GM06990 (cell line): ENCODE measurements at places on chromosomes 1 and 21.

GRCh38 chr1:2050793-2051682 is 827 bp downstream of the PRKCZ start:
- no peak for DNase-seq

DNA sequence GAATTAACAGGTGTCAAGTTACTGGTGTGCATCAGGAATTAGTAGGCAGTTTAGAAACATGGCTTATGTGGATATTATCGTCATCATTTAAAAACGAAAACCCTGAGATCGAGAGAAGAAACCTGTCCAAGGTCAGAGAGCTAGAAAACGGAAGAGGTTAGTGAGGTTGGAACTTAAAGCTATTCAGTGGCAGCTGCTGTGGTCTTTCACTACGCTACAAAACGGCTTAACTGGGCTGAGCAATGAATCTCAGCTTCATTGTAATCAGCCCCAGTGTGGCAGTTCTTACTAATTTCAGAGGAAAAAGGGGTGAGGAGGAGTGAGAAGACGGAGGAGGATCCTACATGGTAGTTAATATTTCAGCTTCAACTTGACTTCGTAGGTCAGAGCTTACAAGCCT is 77.9 kb downstream of the DAB1 start:
- DNase-seq: no peak

DNA sequence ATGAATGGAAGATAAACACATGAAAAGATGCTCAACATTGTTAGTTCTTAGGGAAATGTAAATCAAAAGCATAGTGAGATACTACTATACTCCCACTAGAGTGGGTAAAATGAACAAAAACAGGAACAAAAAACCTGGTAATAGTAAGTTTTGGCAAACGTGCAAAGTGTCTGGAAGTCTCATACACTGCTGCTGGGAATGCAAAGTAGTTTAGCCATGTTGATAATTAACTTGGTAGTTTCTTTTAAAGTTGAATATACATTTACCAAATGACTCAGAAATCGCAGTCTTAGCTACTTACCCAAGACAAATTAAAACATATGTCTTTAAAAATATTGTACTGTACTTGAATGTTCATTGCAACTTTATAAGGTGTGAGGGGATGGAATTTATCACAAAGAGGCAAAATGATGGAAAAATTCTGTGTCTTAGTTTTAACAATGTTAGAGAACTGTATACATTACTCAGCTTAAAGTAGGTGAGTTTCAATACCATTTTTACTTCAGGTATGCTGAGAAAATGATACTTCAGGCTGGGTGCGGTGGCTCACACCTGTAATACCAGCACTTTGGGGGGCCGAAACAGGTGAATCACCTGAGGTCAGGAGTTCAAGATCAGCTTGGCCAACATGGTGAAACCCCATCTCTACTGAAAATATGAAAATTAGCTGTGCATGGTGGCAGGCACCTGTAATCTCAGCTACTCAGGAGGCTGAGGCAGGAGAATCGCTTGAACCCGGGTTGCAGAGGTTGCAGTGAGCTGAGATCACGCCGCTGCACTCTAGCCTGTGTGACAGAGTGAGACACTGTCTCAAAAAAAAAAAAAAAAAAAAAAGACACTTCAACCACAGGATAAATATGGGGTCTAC is 102.3 kb downstream of the PDE4B start:
- DNase-seq: no peak

DNA sequence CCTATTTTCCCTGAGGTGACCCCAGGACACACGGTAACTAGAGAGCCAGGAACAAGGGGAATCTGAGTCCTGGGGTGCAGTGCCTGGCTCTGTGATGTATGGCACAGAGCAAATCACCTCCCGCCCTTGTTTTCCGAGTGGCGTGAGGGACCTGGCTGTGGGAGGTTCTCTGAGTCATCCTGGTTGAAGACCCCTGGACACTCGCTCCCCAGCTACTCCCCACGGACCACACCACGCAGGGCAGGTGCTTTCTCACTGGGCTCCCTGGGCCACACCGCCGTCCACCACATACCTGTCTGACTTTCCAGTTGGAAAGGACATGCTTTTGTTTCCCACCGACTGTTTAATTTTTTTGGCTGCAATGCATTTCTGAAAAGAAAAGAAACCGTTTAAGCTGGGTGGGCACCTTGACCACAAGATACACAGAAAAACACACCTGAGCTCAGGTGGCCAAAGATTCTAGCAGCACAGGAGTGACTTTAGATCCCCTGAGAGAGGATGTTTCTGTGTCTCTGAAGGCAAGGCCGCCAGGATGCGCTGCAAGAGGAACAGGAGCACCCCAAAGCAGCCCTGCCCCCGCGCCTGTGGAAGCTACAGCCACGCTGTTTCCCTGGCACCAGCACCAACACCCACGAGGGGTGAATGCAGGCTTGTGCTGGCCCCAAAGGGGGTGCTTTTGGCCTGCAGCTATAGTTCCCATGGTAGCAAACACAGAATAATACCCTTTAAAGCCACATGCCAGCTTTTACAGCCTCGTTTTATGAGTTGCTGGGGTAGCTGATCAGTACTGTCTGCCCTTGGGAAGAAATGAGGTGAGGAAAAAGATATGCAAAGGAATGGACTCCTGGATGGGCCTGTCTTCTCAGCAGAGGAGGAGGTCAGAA is 8.1 kb upstream of the SRM start:
- DNase-seq: no peak

GRCh38 chr1:54543729-54544496 is 4.1 kb upstream of the ACOT11 start:
- no peak for DNase-seq

DNA sequence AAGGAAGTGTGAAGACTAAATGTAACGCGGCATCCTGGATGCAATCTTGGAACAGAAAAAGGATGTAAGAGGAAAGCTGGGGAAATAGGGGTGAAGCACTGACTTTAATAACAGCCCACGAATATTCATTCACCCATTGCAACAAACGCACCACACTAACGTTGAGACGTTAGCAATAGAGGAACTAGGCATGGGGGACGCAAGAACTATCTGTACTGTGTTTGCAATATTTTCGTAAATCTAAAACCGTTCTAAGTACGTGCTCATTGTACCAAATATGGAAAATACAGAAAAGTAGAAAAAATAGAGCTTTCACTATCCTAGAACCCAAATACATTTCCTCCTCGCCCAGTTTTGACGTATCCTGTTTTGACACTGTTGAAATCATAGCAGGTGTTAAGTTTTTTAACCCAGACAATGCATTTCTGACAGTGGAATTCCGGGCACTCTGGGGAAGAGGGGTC is 3.9 kb downstream of the LAPTM5 start:
- DNase-seq: no peak

- no peak for DNase-seq
These were observed 526.6 kb downstream of the MRPL39 start for GRCh38 chr21:25080661-25081060.

GRCh38 chr1:159803956-159804689 is 2.0 kb downstream of the FCRL6 start:
- DNase-seq: no peak

DNA sequence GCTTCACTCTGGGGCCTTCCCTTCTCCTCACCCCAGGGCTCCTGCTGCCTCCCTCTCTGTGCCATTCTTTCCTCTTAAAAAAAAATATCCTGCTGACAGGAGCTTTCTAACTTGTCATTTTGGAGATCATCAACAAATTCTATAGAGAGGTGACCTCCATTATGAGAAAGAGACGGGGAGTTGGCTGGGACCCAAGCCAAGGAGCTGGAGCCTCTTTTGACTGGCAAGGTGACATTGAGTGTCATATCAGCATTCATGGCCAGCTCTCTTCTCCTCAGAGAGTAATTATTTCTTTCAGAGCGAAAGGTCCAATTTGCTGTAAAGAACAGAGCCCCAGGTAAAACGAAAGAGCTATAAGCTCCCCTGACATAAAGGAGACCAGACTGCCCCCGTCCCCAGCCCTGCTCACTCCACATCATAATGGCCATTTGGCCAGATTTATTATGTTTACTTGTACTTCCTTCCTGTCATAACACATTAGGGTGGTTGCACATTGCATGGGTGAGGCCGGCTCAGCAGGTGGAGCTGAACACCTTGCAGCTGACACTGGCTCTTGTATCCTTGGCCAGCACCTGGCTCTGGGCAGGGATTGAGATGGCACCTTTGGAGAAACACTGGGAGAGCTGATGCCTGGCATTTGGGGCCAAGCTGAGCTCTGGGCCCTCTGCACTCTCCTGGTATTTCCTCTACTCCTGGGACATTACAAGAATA is 404.0 kb upstream of the VAMP3 start:
- DNase-seq: no peak

DNA sequence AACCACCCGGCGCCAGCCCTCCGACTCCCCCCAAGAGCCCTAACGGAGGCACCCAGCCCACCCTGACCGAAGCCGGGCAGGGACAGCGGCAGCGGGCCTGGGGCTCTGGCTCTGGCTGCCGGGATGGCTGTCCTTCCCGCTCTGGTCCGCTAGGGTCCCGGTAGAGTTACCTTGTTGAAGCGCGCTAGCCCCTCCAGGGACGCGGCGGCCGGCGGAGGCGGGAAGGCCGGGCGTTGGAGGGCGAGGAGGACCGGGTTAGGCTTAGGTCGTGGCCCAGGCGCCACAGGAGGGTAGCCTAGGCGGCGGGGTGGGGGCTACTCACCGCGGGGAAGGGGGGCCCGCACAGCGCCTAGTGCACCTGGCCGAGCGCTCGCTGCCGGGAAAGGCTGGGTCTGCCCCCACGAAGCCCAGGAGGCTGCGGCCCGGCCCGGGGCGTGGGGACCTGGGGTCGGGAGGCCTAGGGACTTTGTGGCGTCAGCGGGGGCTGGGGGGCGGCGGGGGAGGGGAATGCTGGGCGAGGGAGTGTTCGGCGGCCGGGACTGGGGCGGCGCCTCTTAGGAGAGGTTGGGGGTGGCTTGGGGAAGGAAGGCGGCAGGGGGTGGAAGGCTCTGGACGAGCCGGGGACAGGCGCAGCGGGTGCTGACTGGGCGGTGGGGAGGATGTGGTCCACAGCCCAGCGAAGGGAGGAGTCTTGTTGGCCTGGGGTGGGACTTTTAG is at the start of gene TRIM17:
TRIM17 (minus strand) TSS at position 645 of the 717 bp plus-strand sequence. CDS start 1,789 bp downstream, outside the sequence.
- DNase-seq: no peak

DNA sequence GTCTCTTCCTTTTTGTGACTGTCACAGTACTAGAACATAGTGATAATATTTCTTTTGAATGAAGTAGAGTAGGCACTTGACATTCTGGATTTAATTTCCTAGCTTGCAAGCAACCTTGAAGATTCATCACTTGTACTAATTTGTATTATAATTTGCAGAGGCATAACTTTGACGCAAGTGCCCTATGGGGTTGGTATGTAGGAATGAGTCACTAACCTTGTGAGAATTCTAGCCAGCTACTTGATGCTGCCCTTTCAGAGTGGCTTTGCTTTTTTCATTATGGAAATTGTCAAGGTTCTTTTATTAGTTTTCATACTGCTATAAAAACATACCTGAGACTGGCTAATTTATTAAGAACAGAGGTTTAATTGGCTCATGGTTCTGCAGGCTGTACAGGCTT is 13.7 kb upstream of the DPH5 start:
- no peak for DNase-seq

DNA sequence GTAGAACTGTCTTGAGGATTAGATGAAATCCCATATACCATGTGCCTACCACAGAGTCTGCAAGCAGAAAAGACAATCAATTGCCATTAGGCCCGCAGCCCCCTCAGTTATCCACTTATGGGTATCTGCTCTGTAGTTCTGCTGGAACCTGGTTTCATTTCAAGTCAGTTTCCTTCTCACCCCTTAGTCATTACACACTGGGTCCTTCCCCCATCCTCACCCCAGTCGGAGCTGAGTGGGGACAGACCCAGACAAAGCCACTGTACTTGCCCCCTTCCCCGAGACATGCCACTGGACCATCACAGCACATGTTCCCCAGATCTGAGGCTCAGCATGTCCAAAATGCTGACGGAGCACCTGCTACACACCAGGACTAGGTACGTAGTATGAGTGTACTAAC is 21.2 kb downstream of the PGLYRP3 start:
- DNase-seq: peak; percentile 46

GRCh38 chr1:150578272-150579109 is 919 bp downstream of the MCL1 start:
- peak; percentile 55 for DNase-seq

DNA sequence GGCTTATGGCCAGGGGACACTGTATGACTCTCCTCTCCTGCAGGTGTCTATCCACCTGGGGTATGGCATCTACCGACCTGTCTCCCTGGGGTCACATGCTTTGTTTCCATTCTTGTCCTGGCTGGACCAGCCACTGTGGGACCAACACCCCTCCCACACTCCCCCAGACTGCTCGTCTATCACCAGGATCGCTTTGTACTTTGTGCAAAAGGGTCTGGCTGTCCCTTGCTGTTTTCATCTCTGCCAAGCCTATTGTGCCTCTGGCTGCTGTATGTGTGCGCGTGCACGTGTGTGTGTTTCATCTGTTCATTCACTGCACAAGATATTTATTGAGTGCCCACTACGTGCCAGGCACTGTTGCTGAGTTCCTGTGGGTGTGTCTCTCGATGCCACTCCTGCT is 25.5 kb downstream of the ETNK2 start:
- no peak for DNase-seq
